Stimulated activated CD8-positive, alpha-beta memory T cell treated with anti-CD3 and anti-CD28 coated beads, Interleukin-7, amount 100 ng/mL, for 48 hours (primary cell): ENCODE measurements at places on chromosomes 11 and 22.

GRCh38 chr11:114713756-114714155, 35.4 kb downstream of the NXPE2 start:
- no peak for DNase-seq

DNA sequence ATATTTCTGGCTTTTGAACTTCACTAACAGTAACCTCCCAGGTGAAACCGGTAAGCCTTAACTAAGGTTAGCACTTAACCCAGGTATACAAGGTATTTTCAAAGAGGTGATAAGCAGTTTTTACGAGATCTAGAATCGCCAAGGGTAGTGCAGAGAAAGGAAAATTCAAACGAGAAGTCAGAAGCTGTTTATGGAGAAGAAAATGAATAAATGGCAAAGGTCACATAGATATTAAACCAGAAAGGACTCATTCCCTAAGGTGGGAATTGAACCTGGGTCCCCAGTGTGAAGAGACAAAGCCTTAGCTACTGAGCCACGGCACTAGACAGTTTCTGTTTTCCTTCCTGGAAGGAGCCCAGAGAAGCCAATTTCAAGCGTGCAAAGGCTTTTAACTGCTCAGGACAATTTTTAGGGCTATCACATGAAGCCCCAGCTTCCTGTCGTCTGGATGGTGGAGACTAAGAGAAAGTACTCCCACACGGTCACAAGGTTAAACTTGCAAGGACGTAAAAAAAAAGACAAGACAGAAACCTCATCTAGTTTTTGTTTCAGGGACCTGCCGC, 5.7 kb upstream of the C1QTNF6 start:
- DNase-seq, result peak; percentile 28

DNA sequence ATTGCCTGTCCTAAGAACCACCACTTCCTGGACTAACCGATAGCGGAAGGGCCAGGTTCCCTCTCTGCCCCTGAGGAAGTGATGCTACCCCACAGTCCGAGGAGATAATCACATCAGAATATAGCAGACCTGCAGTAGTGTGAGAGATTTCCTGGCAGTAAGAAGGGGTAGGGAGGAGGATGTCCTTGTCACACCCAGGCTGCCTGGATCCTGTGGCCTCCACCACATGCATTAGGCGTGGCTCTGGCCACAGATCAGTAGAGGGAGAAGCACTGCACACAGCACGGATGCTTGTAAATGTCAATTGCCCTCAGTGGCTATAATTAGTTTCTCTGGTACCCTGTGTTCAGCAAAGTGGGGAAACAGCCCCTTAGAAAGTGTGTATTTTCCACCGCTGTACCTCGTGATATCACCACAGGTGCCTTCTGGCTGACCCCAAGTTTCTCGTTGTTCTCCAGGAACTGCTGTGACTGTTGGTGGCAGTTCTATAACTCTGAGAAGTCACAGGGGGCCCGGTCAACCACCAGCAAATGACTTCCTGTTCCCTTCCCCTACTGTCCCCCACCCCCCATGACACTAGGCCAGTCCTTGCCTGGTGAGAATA, 61.8 kb downstream of the UBASH3B start:
- peak; percentile 76 for DNase-seq

GRCh38 chr11:75655605-75656004, 13.2 kb downstream of the MAP6 start:
- no peak for DNase-seq

- DNase-seq, result no peak
These were observed 48.2 kb downstream of the HORMAD2 start for GRCh38 chr22:30128511-30128910.

GRCh38 chr11:59216641-59217564, 4.2 kb upstream of the MPEG1 start:
- no peak for DNase-seq

- DNase-seq, result no peak
These were observed 35.4 kb downstream of the PKNOX2 start for GRCh38 chr11:125199915-125200314.

- peak; percentile 3 for DNase-seq
These were observed 875 bp upstream of the STT3A start for GRCh38 chr11:125591649-125592304.

GRCh38 chr11:113168354-113169342, 145.7 kb upstream of the TTC12 start:
- no peak for DNase-seq

DNA sequence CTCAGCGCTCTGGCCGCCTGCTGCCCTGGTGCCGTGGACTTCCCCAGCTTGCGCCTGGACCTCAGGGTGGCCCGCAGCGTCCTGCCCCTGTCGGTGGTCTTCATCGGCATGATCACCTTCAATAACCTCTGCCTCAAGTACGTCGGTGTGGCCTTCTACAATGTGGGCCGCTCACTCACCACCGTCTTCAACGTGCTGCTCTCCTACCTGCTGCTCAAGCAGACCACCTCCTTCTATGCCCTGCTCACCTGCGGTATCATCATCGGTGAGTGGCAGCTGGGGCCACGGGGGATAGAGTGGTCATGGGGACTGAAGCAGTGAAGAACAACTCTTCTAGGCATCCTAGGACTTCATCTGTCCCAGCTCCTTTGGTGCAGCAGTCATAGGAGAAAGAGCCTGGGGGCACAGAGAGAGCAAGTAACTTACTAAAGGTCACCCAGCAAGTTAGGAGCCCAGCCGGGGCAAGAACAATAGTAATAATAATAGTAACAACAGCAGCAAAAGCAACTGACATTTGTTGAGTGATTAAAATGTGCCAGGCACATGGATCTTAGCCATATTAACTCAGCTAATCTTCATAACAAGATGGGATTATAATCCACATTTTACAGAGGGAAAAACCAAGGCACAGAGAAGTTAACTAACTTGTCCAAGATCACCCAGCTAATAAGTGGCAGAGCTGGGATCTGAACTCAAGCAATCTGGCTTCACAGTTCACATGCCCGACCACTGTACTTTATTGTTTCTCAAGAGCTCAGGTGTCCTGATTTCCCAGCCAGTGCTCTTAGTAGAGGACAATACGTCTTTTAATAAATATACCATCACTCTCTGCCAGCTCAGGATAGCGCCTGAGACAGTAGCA, 1.4 kb downstream of the SLC35C1 start:
- no peak for DNase-seq

DNA sequence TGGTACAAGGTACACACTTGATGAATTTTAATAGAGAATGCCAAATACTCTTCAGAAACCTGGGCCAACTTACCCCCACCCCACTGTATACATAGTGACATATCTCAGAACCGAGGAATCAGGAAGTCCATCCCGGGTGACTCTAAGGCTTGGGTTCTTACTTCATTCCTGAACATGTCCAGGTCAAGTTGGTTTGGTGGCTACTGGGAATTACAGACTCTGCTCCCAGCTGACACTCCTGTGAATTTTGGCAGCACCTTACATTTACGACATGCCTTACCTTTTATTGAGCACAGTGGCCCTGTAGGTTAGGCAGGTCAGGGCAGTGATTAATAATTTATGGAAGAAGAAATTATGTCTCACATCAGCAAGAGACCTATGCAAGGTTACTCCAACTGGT, 70.1 kb upstream of the LDLRAD3 start:
- no peak for DNase-seq

- no peak for DNase-seq
These were observed 437.3 kb upstream of the CADM1 start for GRCh38 chr11:115941481-115941993.

DNA sequence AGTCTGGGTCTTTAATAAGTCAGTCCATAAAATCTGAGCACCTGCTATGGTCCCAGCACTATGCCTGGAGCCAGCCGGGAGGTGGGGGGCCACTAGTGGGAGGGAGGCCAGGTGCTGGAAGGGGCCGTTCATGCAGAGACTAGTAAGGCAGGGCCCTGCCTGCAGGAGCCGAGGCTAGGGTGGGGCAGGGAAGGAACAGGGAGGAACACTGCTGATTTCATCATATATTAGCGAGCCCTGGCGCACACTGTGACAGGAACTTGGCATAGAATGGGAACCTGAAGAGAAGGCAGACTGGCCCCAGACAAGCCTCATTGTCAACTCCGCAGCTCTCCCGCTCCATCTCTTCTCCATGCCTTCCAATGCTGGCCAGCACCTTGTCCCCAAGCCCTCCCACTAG, 7.1 kb downstream of the VSIG10L2 start:
- DNase-seq, result no peak

- DNase-seq, result no peak
These were observed 561.0 kb downstream of the SOX6 start for GRCh38 chr11:15795378-15795777.

DNA sequence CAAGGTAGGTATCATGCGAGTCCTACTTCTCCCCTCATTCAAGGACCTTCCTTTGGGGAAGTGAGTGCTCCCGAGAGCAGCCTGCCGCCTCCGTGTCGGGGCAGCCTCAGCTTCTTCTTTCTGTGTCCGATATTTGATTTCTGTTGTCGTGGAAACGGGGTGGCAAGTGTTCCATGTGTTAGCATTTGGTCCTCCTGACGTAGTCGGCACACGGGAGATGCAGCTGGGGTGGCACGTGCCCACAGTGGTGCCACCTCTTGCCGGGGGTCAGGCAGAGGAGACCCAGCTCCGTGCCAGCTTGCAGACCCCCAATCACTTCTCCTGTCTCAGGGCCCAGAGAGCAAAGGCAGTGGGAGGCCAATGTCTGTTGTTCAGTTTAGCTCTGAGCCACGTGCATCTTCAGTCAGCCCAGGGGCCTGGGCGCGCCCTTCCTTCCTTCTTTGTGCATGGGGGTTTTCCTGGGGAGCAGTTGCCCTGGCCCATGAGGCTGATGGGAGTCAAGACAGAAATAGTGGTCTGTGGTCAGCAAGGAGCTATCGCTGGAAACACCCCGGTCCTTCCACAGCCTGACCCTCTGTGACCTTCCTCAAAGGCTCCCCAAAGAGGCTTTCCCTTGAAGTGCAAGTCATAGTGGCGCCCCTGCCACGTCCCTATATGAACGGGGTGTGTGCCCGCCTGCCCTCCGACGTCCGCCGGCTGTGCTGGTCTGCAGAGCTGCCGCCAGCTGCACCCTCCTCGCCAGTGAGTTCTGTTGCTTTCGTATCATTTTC, 44.5 kb downstream of the PARVB start:
- DNase-seq, result no peak

GRCh38 chr11:32817181-32817851, 12.4 kb upstream of the PRRG4 start:
- DNase-seq, result no peak

DNA sequence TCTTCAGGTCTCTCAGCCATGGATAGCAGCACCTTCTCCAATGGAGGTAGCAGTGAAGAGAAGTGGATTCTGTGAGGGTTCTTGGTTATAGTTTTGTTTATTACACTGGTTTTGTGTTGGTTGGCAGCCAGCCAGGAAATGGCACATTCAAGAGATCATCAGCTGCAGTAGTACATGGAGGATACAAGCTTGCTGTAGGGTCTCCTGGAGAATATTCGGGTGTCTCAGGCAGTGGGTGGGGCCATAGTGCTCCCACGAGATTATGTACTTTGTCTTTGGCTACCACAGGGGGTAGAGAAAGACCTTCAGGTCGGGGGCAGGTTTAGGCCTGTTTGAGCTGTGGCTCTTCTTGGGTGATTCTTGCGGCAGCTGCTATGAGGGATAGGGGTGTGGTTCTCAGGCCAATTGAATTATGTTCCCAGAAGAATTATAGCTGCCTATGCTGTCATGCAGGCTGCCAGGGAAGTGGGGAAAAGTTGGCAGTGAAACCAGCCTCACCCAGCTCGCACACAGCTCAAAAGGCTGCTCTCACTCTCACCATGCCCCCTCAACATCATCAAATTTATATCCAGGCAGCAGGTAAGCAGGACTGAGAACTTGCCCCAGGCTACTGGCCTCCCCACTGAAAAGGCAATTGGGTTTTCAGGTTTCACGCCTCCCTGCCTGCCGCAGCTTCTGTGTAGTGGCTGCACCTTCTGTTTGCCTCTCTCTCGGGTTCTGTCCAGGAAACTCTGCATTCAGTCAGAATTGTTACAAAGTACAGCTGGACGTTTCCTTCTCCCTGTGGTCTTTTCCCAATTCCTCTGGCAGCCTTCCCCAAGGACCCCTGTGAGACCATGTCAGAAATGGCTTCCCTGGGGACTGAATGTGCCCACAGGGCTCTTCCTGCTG, 435.5 kb downstream of the LUZP2 start:
- DNase-seq, result no peak

- no peak for DNase-seq
These were observed 293.3 kb upstream of the MPPED2 start for GRCh38 chr11:30879322-30880005.

GRCh38 chr11:47508240-47508957, 44.5 kb downstream of the CELF1 start:
- DNase-seq, result no peak

- no peak for DNase-seq
These were observed 3.1 kb downstream of the CSNK2A3 start for GRCh38 chr11:11349870-11350337.

GRCh38 chr11:12762696-12763324, 88.6 kb downstream of the TEAD1 start:
- DNase-seq, result no peak

GRCh38 chr11:1547467-1548098, 24.5 kb downstream of the DUSP8 start:
- DNase-seq, result no peak

GRCh38 chr11:13577881-13578280, 82.1 kb upstream of the PTH start:
- DNase-seq, result no peak

- no peak for DNase-seq
These were observed 132.8 kb upstream of the PITPNB start for GRCh38 chr22:28051787-28052356.

- no peak for DNase-seq
These were observed 92.3 kb upstream of the SEPTIN5 start for GRCh38 chr22:19622061-19622441.

GRCh38 chr11:474914-475506, 24.9 kb downstream of the PTDSS2 start:
- DNase-seq, result no peak

DNA sequence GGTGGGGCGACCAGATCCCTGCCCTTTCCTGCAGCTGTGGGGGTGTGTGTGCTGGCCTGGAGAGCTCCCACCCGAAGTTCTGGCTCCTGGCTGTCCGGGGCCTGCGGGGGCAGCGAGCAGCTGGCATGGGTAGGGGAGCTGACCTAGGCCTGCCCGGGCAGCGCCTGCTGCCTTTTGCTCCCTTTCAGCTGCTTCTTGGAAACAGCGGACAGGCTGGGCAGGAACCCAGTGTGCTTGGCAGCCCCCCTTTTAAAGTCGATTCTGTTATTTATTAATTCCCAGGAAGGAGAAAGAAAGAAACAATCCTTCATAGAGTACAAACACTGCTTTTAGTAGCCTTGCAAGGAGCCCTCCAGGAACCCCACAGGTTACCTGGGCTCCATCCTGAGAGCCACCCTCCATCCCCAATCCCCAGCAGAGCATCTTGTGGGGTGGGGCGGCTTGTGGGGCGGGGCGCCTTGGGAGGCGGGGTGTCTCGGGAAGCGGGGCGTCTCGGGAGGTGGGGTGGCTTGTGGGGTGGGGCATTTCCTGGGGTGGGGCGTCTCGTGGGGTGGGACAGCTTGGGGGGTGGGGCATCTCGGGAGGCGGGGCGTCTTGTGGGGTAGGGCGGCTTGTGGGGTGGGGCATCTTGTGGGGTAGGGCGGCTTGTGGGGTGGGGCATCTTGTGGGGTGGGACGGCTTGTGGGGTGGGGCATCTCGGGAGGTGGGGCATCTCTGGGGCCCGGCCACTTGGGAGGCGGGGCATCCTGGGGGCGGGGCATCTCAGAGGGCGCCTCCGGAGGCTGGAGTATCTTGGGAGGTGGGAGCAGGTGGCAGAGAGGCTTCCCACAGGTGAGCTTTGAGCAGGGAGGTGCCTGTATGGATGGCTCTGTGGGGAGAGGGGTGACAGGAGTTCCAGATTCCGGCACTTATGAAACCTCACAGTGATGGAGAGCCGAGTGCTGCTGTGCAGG, 7.0 kb downstream of the CD81 start:
- DNase-seq, result no peak
